Urothelium cell line (cell line): ENCODE measurements at places on chromosomes 6 and 20.

- DNase-seq, result peak; percentile 38
These were observed 80.0 kb downstream of the SLC2A10 start for GRCh38 chr20:46789339-46790028.

DNA sequence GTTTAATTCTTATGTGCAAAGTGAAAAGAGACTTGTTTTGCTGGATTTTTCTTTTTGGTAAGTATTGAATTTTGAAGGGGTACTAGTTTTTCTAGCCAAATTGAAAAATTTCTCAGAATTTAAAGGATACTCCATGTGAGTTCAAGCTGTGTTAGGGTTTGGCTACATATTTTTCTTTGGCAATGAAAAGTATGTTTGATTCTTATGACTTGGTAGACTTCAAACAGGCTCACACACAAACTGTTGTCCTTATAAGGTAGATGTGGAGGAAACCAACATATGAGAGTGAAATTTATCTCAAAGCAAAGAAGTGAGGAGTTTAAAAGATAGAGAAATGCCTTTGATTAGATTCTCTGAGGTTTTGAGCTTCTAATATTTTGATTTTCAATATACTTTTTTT is 356.7 kb downstream of the BCKDHB start:
- no peak for DNase-seq

DNA sequence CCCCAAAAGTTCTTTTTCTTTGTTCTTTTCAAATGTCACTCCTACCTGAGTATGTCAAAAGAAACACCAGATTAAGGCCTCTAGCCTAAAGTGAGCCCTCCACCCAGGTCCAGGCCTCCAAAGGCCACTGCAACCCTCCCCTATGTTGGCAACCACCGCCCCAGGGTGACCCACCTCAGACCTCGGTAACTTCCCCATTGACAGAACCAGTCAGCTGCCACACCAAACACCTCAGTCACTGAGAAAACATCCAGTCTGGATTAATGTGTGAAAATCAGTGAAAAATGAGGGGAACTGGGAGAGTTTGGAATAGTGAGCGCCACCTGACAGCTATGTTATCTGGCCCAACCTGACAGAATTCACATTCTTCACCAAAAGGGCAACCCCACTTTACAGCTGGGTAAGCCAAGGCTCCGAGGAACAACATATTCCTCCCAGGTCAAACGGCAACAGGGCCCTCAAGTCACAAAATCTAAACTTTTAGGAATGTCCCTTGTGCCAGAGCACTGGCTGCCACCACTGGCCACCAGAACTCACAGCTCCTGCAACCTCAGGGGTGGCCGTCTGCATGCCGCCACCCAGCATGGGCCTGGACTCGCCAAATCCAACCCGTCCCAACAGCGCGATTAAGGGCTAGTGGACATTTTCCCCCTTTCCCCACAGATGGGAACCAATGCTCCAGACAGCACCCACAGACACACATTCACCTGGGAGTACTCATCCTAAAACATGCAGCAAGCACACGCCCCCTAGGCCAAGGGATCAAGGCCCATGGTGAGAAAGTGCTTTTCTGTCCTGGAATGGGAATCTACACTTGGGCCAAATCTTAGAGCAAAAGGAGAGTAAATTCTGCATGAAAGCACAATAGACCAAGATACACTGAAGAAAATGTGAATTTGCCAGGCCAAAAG is 4.8 kb downstream of the TAF4 start:
- DNase-seq, result no peak

- DNase-seq, result no peak
These were observed 31.1 kb upstream of the TMEM181 start for GRCh38 chr6:158528826-158529225.

DNA sequence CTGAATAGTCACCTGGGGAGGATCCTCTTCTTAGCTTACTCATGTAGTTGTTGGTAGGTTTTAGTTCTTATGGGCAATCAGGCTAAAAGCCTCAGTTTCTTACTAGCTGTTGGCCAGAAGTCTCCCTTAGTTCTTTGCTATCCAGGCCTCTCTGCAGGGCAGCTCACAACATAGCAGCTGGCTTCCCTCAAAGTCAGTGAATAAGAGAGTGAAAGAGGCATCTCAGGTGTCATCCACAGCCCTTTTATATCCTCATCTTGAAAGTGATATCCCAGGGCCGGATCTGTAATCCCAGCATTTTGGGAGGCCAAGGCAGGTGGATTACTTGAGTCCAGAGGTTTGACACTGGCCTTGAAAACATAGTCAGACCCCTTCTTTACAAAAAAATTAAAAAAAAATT is 42.1 kb upstream of the FOXA2 start:
- no peak for DNase-seq

- no peak for DNase-seq
These were observed 26.2 kb upstream of the LRRC1 start for GRCh38 chr6:53768636-53769035.

GRCh38 chr6:170257376-170257775 is 33.5 kb downstream of the DLL1 start:
- DNase-seq, result no peak

DNA sequence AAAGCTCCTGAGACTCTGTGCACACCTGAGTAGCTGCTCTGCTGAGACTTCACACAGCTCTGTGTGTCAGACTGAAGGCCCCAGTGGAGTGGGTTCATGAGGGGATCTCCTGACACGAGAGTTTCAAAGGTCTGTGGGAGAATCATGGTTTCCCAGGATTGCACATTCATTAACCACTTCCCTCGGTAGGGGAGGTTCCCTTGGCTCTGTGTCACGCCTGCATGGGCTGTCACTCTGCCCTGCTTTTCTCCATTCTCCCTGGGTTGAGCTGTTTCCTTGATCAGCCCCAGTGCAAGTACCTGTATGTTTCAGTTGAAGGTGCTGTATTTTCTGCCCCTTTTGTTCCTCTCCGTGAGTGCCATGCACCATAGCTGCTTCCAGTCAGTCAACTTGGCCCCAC is 236.9 kb downstream of the EPM2A start:
- no peak for DNase-seq

DNA sequence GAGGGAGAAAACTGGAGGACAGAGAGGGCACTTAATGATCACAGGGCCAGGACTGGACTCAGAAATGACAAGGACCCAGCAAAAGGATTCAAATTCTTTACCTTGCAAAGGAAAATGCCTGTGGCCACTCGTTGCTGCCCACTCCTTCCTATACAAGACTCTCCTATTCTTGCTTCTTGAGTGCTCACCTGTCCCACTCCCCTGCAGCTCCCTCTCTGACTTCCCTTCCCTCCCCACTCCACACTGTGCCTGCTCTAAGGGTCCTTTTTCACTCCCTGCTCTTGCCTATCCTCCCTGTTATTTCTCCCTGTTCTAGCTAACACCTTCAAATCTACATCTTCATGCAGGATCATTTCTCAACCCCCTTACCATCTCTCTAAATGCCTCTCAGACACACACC is 56.1 kb downstream of the UNC5CL start:
- no peak for DNase-seq

DNA sequence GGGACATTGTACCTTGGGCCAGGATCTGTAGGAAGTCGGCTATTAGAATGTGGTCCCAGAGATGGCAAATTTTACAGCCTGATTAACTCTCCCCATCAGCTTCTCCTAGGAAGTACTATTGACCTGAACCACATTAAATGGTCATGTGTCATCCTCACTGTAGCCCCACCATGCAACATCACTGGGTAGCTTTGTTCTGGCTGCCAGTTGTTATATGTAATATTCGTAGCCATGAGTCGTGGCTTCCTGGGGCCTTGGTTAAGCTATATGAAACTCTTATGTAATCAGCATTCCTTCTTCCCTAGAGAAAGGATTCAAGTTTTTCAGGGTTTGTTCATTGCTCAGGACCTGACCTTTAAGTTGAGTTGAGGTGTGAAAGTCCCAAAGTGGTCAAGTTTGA is 125.7 kb downstream of the ANKS1A start:
- no peak for DNase-seq

- DNase-seq, result peak; percentile 79
These were observed 29.2 kb downstream of the TFEB start for GRCh38 chr6:41705996-41706835.

GRCh38 chr20:55166063-55166462 is 690.7 kb downstream of the DOK5 start:
- DNase-seq, result no peak

DNA sequence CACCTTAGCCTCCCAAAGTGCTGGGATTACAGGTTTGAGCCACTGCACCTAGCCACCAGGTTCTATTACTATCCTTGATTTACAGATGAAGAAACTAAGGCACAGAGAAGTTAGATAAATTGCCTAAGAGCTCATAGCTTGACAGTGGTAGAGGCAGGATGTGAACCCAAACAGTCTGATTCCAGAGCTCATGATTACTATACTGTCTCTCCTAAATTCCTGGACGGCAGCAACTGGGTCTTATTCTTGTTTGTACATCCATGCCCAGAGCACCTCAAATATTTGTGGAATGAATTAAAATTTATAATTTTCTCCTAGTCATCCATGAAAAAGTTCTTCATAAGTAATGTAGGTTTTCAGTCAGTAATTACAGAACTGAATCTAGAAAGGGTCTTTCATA is 15.1 kb downstream of the PDSS2 start:
- DNase-seq, result no peak
